ENCODE measurements at places on chromosomes 7 and 10. TPM values are rescaled to one million over a fixed set of nuclear protein-coding genes. Genes with fewer than 3 reads are reported as not detected.
A peak's percentile ranks its signal among the peaks of the same experiment; 100 is the strongest.

DNA sequence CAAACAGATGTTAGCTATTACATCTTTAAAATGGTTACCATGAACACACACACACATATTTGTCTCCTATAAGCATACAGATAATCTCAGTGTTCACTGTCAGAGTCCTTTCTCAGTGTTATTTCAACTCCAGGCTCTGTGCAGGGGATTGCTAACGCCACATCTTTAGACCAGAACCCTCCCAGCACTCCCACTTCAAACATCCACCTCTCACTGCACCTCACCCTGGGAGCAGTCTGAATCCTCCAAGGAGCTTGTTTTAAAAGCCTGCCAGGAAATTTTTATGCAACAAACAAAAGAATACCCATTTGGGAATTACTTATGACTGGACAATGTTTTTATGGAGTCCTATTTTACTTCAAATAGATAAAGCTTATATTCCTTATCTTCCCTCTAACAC lies 107.4 kb downstream of the PARD3 start:
- no peak for DNase-seq

DNA sequence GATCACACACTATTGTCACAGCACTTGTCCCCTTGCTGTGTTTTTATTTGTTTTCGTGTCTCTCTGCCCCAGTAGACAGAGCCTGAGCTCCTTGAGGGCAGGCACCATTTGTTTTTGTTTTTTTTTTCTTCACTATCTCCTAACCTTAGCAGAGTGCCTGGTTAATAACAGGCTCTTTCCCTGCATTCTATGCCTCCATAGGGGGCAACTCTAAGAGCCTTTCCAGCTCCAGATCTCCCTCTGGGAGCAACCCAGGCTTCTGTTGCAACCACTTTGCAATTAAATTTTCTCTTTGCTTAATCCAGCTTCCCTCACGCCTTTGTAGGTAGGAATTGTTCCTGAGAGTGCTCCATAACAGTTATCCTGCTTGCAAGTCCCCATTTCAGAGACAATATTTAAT lies 148.4 kb downstream of the PLXDC2 start:
- no peak for DNase-seq

DNA sequence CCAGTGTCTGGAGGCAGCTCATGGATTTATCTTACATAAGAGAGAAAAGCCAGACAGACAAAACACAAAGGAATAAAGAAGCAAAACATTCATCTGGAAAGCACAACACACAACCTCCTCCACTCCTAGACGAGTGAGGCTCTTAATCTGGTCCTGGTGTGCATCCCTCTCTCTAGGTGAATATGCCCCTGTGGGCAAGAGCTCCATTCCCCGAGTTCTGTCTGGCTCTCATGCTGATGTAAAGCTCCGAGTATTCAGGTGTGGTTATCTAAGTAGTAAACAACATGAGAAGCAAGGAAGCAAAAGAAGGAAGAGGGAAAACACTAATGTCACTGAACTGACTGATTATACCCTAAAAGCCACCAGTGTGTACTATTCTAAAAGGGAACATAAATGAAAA lies 47.9 kb upstream of the FEZF1 start:
- no peak for DNase-seq

ZPBP gene
- not detected for total RNA-seq

DNA sequence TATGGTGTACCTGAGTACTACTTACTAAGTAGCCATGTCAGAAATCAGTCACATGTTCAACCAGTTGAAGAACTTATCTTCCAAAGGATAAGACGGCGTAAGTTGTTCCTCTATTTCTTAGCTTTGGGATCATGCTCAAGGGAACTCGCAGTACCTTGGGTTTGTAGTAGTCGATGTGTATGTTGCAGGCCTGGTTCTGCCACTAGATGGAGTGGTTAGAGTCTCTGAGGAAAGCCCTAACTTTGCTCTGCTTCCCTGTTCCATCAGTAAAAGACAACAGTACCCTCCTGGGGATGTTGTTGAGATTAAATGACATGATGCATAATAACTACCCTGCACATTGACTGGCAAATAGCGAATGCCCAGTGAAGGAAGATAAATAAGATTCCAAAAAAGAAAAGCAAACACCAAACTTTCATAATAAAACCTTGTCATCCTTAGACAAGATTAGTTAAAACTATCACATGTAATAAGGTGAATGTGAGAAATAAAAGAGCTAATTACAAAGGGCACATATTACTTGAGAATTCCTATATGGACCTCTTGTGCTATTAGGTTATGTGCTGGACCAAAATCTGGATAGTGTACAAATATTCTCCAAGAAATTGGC lies 165.9 kb downstream of the ABCA13 start:
- no peak for DNase-seq

ASB10 gene
- not detected for total RNA-seq

DNA sequence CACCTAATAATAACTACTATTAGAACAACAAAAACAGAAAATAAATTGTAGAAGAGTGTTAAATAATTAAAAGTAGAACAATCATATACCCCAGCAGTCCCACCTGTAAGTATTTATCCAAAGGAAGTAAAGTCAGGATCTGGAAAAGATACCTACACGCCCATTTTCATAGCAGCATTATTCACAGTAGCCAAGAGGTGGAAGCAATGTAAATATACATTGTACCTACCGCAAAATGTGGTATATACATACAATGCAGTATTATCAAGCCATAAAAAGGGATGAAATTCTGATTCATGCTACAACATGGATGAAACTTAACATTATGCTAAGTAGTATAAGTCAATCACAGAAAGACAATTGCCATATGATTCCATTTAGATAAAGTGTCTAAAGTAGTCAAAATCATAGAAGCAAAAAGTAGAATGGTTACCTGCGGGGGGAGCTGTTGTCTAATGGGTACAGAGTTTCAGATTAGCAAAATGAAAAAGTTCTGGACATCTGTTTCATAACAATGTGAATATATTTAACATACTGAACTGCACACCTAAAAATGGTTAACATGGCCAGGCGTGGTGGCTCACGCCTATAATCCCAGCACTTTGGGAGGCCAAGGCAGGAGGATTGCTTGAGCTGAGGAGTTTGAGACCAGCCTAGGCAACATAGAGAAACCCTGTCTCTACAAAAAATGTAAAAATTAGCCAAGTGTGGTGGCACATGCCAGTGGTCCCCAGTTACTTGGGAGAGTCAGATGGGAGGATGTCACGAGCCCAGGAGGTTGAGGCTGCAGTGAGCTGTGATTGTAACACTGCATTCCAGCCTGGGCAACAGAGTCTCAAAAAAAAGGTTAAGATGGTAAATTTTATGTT lies 6.0 kb upstream of the TMED4 start:
- DNase-seq, result peak; percentile 76

CYREN gene
- total RNA-seq, result 35.5 TPM

DNA sequence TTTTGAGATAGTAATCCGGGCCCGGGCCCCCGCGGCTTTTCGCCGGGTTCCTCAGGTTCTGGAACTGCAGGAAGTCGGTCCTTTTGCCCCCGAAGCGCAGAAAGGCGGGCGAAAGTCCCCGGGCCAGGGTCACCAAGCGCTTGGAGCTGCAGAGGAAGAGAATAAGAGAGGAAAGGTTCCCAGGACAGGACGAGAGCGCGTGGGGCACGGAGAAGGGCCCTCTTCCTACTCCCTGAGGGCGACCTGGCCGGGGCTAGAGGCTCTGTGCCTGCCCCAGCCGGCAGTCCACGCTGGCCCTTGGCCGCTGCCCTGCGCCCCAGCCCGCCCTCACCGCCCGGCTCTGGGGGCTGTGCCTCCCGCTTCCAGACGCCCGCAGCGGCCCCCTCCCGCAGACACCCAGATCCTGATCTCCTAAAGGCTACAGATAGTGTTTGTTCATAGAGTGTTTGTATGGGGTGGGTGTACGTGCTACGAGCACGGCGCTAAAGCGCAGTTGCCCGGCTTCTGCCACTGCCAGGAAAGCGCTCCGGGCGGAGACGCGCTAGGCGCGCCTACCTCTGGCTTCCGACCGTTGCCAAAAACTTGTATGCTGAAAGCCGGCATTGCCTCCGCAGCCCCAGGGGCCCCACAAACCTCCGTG lies 3.2 kb downstream of the HPSE2 start:
- DNase-seq, result no peak
